ENCODE measurements at places on chromosomes 6 and 20.

- DNase-seq: no peak
These were observed 3.2 kb upstream of the SMPDL3A start for GRCh38 chr6:122785891-122786290.

GRCh38 chr6:13439644-13440043 is 47.8 kb downstream of the GFOD1 start:
- no peak for DNase-seq

GRCh38 chr20:10596710-10597121 is 77.1 kb downstream of the JAG1 start:
- DNase-seq: no peak

DNA sequence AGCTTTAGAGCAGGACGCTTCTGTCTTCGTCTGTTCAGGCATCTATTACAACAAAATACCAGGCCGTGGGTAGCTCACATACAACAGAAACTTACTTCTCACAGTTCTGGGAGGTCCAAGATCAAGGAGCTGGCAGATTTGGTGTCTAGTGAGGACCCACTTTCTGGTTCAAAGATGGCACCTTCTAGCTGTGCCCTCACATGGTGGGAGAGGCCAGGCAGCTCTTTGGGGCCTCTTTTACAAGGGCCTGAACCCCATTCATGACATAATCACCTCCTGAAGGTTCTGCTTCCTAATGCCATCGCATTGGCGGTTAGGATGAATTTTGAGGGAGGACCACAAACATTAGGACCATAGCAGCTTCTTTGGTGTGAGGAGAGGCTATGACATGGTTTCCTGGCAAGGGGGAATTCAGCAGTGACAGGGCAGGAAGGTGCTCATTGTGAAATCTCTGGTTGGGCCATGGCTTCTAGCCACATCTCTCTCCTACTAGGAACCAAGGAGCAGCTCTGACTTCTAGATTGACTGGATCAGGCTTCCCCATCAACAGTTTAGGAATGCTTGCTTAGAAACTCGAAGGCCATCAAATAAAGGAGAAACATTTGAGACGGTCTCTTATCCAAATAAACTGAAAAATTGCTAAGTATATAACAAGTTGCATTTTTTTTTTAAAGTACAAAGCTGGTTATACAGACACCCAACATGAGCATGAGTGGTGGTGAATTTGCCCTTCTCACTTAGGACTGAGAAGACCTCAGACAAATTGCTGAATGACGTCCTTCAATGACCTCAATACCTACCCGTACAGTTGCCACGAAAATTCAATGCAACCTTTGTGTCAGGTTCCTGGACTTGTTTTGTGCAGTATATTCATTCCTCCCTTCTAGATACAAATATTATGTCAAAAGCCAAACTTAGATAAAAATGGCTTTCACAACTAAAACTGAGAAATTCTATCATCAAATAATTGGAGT is 140.7 kb downstream of the ZDHHC14 start:
- no peak for DNase-seq

GRCh38 chr6:834866-835265 is 141.9 kb upstream of the EXOC2 start:
- DNase-seq: no peak

GRCh38 chr6:14067656-14068055 is 49.9 kb upstream of the CD83 start:
- DNase-seq: no peak

DNA sequence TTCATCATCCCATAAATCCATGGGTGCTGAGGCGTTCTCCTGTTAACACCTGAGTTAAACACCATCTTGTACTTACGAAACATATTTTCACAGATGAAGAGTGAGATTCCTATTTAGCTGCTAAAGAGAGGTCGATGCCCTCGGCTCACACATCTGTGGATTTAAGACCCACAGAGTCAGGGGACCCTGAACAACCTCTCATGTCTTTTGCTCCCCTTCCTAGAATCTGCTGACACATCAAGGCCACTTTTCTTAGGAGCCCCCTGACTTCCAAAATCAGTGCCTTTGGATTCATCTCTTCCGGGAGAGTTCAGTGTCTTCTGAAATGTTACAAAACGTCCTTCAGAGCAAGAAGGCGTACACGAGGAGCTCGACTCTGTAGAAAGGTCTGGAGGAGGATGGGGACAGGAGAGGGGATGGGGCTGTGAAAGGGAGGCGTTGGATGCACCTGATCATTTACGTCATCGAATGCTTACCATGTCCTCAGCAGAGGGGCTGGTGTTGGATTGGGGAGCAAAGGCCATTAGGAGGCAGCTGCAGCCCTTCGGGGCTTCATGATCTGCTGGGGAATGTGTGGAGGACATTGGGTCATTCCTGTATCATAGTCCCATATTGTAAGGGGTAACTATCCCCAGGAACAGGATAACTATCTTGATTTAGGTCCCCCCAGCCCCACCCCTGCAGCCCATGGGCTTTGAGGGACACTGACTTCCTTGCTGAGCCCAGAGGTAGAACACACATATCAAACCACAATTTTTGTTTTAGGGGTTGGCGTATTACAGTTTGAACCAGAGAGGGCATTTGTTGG is 22.9 kb downstream of the BANF2 start:
- DNase-seq: no peak

DNA sequence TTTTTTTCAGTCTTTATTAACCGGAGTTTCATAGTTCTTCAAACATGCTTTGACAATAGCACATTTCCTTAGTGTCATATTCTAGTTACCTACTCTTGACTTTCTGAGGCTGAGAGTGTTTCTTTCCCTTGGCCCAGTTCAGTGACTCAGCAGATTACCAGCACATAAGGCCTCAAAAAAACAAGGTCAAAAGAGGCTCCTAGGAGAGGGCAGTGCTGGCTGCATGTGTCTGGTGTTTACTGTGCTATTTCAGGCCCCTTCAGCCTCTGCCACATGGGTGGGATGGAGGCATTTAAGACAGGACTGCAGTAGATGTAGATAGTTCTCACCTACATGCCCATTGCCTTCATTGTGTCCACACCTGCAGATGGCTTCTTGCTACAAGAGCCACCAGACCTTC is 198.2 kb upstream of the SSTR4 start:
- no peak for DNase-seq

- DNase-seq: no peak
These were observed 55.6 kb downstream of the KIAA0408 start for GRCh38 chr6:127403636-127404035.

DNA sequence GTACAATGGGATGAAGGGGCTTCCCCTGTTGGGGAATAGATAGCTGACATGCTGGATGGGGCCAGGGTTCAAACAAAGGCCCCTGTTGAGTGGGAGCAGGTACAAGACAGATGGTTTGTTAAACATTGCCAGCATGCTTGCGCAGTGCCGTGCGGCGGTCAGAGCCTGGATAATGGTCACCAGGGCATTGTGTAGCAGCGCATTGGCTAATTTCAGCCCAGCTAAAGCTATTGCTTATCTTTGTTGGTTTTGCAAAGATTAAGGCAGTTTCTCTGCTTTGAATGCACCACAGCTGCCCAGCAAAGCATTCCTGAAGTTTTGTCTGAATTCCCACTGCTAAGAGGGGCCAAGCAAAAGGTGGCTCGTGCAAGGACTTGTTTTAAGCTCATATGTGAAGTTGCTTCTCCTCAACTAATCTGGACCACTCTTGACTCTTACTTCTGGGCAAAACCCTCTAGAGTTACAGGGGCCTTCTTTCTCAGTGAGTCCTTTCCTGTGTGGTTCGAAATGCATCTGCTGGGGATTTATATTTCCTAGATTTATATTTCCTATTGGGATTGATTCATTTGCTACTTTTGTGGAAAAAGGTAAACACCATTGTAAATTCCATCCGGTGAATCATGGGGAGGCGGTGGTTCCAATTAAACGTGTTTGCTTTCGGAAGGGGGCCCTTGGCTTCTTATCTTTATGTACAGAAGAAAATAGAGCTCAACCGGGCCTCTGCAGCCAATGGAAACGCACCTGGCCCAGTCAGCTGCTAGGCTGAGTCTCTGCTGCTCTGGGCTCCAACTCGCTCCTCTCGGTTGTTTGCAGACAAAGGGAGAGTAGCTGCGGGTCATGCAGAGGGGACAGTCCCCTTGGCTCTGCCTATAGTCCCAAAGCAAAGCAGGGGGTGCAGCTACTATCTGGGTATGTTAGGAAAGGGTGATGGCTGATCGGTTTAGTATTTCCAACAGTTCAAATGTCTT is 72.1 kb downstream of the FOXA2 start:
- no peak for DNase-seq

- DNase-seq: no peak
These were observed 70.3 kb downstream of the SESN1 start for GRCh38 chr6:109024368-109024767.

- DNase-seq: no peak
These were observed 20.1 kb downstream of the REV3L start for GRCh38 chr6:111462770-111463391.

- no peak for DNase-seq
These were observed 10.8 kb upstream of the SMIM29 start for GRCh38 chr6:34259529-34260069.

DNA sequence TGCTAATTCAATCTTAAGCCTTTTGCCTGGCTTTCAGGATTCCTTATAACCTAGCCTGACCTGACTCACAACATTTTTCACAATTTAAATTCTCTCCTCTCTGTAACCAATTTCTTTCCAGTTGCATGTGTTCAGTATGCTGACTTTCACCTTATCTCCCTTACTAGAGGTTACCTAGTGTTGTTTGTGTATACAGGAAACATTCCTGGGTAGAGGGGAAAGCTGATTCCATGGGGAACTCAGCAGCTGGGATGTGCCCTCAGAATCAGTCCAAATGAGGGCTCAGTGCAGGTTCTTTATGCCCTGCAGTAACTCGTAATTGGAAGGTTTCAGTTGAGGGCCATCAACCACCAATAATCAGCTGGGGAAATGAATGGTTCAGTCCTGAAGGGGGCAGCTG is 18.5 kb downstream of the PKIB start:
- no peak for DNase-seq

DNA sequence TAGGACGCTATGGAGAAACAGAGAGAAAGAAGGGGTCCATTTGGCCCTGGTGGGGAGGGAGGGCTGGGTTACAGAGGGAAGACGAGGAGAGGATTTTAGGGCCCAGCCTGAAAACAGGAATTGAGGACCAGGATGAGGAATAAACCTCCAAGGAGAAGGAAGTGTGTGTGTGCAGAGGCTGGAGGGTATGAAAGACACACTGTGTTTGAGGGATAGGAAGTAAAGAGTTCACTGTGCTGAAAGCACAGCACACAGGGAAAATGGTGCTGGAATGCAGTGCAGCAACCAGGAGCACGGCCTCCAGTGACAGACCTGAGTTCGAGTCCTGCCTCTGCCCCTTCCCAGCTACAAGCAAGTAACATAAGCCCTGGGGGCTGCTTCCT is 7.8 kb downstream of the MBOAT1 start:
- DNase-seq: no peak

GRCh38 chr6:89145956-89146717 is at the start of gene PM20D2:
TSS of gene PM20D2 (plus strand) at chr6:89146055. CDS start at chr6:89146145, 90 bp downstream.
- no peak for DNase-seq

DNA sequence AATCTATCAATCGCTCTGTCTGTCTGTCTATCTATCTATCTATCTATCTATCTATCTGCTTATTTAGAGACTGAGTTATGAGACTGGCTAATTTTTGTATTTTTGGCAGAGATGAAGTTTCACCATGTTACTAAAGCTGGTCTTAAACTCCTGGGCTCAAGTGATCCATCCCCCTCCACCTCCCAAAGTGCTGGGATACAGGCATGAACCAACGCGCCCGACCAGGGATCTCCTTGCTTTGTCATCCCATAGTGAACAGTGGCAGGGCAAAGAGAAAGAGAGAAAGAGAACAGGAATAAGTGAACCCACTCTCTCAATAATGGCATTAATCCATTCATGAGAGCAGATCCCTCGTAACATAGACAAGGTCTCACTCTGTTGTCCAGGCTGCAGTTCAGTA is 66.4 kb upstream of the DSP start:
- DNase-seq: no peak

GRCh38 chr6:155248008-155249001 is 15.5 kb upstream of the CLDN20 start:
- DNase-seq: no peak

GRCh38 chr6:137236581-137237355 is 17.6 kb upstream of the IFNGR1 start:
- DNase-seq: no peak

GRCh38 chr20:38143646-38144554 is 21.2 kb downstream of the TGM2 start:
- DNase-seq: peak; percentile 78

GRCh38 chr6:28789553-28790083 is 134.2 kb downstream of the TRIM27 start:
- no peak for DNase-seq

- DNase-seq: no peak
These were observed 150.3 kb downstream of the NKAIN2 start for GRCh38 chr6:123953920-123954319.

DNA sequence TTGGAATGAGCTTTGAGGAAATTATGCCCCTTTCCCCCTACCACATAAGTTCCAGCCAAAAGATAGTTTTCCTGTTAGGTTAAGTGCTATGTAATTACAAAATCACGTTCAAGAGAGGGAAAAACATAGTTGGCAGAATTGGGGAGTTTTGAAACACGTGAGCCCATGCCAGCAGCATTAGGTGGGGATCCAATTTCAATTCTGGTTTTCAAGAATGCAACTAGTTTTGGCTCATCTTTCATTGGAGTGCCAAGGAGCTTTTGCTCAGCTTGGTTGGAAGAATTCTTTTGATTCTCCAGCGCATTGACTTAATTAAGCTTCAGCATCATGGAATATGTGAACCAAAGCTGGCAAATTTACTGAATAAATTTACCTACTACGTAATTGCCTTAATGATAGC is 95.9 kb downstream of the SAMD5 start:
- DNase-seq: no peak

- no peak for DNase-seq
These were observed 5.5 kb downstream of the FAM217B start for GRCh38 chr20:59945731-59946130.

DNA sequence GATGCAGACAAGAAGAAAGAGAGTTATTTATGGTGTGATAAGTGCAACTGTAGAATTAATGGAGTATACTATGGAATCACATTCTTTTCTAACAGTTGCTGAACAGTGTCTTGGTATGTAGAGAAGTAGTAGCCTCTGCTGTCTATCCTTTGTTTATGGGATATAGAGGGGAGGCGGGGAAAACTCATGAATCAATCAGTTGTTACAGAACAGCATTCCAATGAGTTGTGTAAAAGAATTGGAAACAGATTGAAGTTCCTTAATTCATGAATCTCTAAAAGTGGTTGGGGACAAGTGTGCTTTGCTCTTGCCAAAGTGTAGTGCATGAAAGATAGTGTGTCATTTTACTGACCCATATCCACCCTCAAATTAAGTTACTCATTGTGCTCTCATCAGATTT is 77.7 kb downstream of the FLRT3 start:
- DNase-seq: no peak

- no peak for DNase-seq
These were observed 6.6 kb downstream of the SLC52A3 start for GRCh38 chr20:761418-762381.

- DNase-seq: no peak
These were observed 132.3 kb downstream of the PDE7B start for GRCh38 chr6:135983718-135984343.

DNA sequence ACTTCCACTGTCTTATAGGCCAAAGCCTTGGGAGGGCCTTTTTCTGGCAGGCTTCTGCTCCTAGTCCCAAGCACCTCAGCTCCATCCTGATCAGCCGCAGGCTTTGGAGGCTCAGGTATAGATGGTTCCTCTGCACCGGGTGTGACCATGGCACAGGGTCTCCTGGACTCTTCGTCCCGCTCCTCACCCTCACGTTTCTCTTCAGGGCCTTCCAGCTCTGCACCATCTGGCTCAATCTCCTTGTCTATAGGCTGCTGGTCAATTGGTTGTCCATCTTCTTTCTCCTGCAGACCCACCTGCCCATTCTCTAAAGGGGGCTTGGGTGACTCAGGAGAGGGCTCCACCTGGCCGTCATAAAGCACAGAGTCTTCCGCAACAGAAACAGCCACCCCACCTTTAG is 37.0 kb downstream of the BFSP1 start:
- no peak for DNase-seq
